ENCODE measurements at places on chromosomes 2 and 18.

DNA sequence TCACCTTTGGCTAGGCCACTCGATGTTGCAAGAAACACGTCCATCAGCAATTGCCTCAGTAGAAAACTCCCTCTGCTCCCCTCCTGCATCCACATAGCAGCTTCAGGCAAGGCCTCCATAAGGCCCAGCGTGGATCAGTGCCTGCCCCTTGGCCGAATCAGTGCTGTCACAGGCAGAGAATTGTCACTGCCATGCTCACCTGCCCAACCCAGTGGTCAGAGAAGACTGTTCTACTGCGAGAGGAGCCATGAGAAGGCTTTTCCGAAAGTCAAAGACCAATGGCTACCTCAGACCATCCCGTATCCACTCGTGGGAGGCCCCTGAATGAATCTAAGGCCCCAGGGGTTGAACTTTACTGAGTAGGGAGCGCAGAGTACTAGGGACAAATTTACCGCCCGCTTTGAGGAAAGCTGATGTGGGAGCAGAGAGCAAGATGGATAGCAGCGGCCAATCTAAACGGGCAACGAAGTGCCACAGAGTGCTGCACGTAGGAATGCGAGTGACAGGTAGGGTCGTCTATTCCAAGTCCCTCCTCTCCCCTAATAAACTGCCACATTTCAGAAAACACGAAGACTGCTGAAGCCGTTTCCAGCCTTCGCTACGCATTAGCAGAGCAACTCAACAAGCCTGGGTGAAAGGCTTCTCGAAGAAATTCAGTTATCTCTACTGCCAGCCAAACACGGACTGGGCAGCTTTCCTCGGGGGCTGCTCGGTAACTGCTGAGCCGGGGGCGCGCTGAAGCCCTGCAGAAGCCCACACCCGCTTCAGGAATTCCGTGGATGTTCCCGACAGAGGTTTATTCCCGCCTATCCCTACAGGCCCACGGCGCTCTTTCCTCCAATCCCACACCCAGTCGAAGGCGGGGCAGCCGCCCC is 968 bp upstream of the RALBP1 start:
- DNase-seq, result no peak

DNA sequence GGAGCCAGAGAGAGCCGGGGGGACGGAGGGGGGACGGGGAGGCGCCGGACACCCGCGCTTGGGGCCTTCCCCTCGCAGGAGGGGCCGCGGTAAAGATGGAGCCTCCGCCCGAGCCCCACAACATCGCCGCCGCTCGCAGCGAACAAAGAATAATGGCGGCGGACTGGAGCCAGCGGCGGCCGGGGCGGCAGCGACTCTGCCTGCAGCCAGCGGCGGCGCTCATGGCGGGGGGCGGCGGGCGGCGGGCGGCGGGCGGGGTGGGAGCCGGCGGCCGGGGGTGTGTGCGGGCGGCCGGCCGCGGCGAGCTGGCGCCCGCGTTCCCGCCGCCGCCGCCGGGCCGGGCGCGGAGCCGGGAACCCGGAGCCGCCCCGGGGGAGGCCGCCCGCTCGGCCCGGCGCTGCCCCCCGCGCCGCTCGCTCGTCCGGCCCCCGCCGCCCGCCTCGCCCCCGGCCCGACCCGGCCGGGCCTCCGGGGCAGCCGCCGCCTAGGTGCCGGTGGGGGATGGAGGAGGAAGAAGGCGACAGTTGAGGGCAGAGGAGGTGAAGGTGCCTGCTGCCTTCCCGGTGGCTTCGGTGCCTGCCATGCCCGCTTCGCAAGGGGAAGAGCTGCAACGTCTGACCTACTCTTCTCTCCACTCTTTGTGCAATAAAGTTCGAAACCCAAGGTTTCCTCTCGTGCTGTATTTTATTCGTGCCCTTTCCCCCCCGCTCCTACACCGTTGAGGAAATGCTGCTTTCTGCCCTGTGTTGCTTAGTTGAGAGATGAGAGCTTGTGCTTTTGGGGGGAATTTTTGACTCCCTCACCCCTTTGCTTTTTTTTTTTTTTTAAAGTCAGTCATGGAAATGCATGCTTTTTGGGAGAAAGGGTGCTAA is 634 bp downstream of the CREB1 start:
- peak; percentile 77 for DNase-seq

- DNase-seq, result no peak
These were observed 194.7 kb downstream of the KLHL29 start for GRCh38 chr2:23579674-23580073.

DNA sequence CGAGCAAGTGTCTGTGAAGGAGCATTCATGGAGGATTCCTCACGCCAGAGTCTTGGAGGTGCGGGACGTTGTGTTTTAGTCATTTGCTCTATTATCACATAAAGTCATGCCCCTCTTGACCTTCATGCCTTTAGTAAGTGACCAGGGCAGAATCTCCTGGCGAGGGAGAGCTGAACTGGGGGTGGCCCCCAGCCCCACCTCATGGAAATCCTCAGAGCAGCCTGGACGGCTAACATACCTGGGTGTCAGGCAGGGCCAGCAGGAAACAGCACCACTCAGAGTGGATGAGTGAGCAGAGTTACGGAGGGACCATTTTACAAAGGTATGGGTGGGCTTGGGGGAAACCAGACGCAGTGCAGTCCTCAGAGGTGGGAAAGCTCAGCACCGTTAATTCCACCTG is 56.1 kb downstream of the MCFD2 start:
- no peak for DNase-seq

DNA sequence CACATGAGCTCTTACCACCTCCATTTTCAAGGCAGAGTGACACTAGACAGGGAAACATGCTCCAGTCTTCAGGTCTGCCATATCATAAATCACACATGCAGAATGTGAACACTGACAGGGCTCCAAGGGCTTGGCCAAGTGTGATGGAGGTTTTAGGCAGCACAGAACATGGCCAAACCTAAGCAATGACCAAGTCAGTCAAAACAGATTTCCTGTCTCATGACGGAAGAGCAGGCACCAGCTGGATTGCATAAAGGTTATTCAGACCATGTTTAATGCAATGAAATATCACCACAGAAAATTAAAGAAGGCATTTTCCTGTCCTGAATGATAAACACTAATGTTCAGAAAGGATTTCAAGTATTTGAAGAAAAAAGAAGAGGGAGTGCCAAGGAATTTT is 72.5 kb downstream of the SUMO1 start:
- no peak for DNase-seq

- no peak for DNase-seq
These were observed 360.1 kb upstream of the RND3 start for GRCh38 chr2:150847578-150847977.

DNA sequence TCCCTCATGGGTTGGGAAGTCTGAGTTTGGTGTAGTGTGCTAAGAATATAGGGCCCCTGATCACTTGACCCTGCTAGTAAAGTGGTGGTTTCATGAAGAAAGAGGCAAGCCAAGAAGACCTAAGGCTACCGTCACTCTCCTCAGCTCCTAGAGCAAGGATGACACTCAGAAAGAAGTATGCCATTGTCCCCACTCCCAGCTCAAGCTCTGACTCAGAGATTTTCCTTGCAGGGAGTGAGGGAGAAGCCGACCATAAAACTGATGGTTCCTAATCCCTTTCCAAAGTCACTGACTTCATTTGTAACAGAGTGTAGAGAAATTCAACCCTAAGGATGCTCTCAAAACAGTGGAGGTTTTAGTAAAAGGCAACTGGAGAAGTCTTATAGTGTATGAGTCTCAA is 80.9 kb downstream of the ICA1L start:
- DNase-seq, result no peak

DNA sequence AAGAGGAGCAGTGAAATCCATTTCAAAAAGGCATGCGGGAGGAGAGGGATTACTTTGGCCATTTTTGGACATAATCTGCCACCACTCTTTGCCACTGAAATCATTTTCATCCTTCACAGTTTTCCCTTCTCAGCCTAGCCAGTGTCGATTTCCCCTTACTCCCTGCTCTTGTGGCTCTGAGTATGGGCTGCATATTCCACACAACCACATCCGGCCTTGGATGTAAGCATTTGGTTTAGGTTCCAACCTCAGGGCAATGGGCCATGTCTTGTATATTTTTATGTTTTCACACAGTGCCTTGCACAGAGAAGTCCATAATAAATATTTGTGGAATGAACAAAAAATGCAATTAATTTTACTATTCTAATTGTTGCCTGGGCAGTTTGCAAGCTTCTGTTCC is 7.7 kb upstream of the SERPINE2 start:
- no peak for DNase-seq

DNA sequence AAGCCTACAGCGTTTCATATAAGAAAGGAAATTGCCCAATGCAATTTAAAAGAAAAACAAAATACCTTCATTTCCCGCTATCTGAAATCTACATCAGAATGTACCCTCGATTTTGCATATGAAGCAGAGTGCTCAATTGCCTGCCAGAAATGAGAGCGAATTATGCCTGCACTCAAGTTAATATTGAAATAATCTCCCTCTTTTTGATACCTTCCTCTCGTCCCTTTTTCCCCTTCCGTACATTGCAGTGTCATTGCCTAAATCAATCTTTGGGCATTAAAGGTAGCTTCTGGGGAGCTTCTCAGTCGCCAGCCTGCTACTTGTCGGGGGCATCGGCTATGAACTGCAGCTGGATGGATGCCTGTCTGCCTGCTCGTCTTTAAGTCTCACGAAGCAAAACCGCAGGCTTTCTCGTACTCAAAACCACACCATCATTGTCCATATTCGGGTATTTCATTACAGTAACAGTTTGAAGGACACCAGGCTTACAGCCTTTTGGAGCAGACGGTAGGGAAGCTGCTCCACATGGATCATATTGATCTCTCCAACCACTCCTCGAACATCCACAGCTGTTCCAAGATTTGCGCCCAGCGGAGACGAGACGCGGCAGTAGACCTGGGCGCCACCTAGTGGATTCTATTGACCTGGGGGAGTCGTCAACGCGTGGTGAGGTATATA is 64.0 kb upstream of the HNRNPA3 start:
- peak; percentile 72 for DNase-seq

Data from CD4-positive, alpha-beta T cell treated with Interleukin-17A for 1 hour (primary cell).